ENCODE measurements at places on chromosomes 5 and 9.

DNA sequence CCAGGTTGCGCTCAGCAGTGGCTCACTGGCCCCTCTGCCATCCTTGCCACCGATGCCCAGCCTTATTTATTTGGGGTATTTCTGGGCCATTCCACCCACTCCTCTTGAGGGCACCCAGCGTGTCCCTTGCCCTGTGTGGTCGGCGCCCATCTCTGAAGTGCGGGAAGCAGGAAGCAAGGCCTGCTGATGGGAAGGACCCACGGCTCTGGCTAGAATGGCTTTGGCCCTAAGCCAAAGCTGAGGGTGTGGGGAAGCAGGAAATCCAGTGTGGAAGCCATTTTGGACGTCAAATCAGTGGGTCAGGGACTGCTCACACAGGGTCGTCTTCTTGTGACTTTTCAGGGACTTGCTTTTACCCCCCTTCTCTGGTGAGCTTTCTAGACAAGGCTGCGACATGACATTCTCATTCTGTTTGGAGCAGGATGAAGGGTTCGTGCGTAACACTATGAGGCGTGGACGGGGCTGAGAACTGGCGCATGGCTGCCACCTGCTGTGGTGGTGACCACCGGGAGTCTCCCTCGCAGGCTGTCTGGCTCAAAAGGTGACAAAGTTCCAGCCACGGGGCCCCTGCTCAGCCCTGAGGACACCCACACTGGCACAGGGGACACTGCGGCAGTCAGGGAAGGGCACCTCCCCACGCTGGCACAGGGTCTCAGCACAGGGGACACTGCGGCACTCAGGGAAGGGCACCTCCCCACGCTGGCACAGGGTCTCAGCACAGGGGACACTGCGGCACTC is 50.7 kb upstream of the NKD2 start:
- DNase-seq, result no peak

- DNase-seq, result no peak
Observed at GRCh38 chr5:157269165-157269671, 3.3 kb downstream of the CYFIP2 start.

GRCh38 chr9:98940276-98940675 is 3.4 kb upstream of the COL15A1 start:
- DNase-seq, result no peak

DNA sequence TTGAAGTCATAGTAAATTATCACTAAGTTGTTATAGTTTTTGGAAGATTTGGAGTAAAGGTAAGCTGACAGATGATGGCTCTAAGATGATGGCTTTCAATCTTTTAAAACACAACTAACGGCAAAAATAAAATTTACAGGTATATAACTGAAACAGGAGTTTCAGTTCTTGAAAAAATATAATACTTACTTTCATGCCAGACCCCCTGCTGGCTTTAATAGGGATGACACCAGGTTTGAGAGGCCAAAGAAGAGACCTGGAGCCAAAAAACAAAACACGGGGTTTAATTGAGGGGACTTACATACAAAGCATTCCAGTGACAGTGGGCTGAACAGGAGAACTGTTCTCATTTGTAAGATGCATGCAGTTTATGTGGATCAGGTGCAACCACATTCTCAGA is 301.7 kb upstream of the PCSK5 start:
- DNase-seq, result no peak

- DNase-seq, result no peak
Observed at GRCh38 chr5:147436596-147436995, 73.3 kb downstream of the DPYSL3 start.

DNA sequence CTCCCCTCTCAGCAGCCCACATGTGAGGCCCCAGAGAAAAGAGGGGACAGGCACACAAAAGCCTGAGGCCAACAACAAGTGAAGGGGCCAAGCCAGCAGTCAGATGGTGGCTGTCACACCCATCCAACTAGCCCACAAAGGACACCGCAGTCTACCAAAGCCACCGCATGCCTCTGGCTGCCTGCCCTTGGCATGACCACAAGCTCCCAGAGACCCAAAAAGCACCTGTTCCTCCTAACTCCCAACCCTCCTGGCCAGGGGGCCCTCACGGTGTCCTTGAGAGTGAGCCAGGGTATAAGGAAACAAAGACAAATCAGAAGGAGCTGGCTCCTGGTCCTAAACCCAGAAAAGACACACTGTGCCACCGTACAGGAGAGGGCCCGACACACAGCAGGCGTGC is 77.8 kb upstream of the LRRTM2 start:
- DNase-seq, result no peak

GRCh38 chr5:7742241-7742656 is 108.7 kb downstream of the CFAP90 start:
- no peak for DNase-seq

GRCh38 chr5:56148453-56148971 is 84.6 kb downstream of the ANKRD55 start:
- DNase-seq, result no peak

DNA sequence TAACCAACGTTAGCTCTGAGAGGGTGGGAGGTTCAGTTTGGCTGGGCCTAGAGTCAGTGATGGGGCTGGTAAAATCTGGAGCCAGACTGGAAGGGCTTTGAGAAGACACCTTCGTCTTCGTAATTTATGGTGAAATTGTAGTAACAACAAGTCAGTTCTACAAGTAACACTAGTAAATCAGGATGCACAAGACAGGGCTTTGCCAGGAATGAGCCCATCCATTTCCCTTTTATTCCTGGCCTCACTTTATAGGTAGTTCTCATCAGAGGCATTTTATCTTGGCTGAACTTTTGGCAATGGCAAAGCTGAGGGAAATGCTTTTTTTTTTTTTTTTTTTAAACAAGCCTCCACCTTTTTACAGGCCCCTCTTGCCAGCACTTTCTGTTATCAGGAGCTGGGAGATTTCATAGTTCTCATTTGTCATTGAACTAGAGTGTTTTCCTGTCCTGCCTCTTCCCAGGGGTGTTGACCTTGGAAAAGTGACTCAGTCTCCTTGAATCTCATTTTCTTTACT is 110.5 kb upstream of the KLF4 start:
- no peak for DNase-seq

DNA sequence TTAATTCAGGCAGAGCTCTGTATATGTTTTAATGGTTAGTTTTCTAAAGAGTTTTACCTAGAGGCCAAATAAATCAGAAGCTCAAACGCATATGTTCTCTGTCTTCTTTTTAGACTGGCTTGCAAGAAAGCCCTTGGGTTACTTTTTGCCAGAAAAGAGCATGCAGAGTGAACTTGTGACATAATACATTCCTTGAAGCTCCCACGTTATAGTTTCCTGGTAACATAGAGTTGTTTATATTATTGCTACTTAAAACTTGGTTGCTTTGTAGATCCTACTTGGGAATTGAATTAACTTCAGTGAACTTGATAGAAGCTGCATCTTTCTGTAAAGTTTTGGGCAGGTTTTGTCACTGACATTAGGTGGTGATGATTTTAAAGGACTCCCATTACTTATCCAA is 102.9 kb downstream of the C9orf152 start:
- no peak for DNase-seq

DNA sequence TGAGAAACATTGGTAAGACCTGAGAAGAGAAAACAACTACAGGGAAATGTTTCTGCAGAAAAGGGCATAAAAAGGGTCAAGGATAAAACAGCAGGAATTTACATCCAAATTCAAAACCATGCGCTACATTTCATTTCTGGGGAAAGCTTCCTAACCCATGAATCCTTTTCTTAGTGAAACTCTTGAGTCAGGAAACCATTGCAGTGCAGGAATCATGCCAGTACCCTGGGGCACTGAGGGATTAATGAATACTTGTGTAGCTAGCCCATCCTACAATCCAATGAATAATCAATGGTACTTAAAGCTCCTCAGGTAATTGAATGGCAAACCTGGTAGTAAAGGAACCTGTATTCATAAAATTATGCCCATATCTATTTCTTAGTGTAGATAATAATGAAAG is 580.5 kb downstream of the TLE1 start:
- no peak for DNase-seq

DNA sequence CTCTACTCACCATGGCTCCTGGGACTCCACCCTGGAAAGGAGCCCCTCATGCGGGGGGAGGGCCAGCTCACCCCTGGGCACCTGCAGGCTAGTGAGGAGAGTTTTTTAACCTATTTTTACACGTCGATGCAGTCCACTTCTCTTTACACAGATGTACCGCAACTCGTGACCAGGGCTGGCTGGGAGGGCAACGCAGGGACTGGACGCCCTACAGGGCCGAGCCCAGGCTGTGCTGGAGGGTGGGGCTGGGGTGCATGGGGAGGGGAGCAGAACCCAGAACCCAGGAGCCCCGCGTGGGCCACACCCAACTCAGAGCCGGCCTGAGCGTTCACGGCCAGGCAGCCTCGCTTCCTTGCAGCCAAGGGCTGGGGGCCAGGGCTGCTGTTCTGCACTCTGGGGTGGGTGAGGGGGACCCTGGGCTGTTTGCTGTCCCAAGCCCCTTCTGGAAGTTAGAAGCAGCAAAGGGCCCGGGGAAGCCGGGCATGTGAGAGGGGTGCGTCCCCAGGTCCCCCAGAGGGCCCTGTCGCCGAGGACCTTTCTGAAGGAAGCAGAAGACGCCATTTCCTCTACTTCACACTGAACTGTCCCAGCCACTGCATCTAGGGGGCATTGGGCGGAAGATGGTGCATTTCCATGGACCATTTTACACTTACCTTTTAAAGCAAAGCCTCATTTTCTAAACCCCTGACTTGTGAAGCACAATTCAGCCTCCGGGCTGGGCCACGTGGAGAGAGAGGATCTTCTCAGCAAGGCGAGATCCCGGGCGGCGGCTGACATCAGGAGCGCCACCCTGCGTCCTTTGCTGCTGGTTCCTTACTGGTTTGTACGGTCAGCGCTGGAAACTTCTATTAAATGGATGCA is 90.5 kb downstream of the KCNT1 start:
- no peak for DNase-seq

DNA sequence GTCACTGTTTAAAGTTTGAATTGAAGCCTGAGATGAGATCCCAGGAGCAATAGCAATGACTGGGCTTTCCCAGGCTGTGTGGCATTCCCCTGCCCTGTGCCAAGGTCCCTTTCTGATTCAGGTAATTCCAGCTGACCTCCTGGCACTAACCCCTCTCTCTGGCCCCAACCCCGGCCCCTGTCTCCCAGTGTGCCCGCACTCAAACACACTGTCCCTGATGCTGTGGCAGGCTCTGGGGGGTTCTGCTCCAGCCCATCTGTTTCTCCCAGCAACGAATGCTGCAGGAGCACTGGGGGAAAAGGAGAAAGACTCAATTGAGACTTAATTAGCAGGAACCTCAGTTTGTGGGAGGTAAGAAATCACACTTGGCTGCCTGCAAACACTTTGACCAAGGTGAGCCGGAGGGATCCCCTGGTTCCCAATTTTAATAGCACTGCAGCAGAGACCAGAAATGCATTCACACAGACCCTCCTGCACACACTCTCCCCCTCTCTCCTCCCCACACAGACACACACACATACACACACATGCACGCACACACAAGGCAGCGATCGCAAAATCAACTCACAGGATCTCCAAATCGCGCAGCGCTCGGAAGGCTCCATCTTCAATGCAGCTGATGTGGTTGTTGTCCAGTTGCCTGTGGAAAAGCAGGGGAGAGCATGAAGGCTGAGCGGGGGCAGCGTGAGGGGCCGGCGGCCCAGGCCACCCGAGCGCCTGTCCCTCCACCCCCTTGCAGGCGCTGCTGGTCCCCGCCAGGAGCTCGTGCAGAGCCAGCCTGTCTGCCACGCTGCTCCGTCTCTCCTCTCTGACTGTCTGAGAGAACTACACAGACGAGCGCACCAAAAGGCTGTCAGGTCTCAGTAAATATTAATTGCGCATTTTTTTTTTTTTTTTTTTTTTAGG is 265.1 kb upstream of the PANK3 start:
- DNase-seq, result no peak

DNA sequence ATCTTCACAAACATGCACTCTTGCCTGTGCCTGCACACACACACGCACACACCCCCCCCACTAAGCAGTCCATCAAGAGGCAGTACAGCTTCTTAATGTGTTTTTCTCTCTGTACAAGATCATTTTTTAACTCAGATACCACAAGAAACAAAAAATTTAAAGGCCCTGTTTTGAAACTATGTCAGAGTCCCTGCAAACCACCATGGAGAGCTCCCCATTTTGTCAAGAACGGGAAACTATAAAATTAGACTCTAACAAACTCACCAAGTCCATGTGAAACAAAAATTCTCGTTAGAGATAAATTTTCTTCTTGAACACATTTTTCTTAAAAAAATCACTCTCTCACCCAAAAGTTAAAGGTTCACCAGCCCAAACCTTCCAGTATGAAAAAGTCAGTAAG is 86.3 kb downstream of the ELAVL2 start:
- DNase-seq, result no peak

DNA sequence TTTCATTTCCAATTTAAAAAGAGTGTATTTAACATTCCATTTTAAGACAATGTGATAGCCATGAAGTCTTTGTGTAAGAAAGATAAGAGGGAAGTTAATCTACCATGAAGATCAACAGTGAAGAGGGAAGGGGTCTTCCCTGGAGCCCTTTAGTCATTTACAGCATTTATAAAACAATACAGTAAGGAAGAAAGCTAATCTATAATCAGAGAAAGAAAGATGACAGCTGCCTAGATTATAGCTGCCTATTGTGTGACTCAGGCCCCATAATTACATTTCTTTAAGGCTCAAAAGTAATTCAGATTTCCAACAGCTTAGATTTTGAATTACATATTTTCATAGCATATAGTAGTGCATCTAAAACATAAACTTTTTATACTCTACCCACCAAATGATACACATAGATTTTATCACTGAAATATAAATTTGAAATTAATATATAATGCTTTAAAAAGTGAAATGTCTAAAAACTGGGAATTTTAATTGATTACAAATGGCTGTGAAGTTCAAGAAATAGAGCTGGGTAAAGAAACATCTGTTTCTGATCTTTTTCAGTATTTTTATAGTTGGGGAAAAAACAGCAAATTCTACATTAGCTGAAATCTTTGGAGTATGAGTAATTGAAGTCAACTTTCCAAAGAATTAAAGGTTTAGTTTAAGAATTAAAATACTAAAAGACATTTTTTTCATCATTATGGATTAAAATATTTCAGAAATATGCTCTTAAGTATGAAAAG is 89.6 kb downstream of the RIC1 start:
- DNase-seq, result no peak

DNA sequence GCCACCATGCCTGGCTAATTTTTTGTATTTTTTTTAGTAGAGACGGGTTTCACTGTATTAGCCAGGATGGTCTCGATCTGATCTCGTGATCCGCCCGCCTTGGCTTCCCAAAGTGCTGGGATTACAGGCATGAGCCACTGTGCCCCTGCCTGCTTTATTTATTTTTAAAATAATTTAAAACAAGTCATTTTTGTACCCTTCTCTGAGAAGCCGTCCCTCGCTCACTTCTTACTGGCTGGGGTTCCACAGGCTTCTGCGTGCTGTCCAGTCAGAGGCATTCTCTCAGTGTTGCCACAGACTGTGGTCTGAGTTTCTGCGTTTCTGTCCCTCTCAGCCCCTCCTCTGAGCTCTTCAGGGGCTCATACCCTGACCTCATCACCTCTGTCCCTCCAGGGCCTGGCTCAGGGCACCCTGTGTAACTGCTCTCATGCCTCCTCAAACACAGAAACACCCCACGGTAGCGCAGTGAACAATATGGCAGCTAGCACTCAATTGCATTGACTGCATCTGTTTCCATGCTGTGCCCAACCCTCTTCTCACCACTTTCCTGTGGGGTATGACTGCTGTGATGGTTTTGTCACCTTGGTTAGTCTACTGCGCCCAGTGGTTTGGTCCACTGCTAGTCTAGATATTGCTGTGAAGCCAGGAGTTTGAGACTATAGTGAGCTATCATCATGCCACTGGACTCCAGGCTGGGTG is 44.3 kb upstream of the SH3PXD2B start:
- DNase-seq, result no peak
